CD4-positive, alpha-beta T cell treated with Interleukin-4 for 1 hour (primary cell): ENCODE measurements at places on chromosomes 6 and 20.

DNA sequence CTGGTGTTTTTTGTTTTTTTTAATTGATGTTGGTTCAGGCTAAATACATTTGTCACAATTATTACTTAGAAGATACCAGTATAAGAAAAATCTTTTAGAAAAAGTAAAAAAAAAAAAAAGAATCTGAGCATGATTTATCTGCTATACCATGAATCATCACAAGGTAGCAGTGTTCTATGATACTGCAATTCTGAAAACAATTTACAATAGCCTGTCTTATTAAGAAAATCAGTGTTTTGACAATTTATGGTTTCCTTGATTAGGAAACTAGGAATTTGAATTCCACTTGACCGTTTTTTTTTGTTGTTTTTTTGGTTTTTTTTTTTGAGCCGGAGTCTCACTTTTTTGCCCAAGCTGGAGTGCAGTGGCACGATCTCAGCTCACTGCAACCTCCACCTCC lies 9.3 kb upstream of the MAK start:
- DNase-seq = no peak

DNA sequence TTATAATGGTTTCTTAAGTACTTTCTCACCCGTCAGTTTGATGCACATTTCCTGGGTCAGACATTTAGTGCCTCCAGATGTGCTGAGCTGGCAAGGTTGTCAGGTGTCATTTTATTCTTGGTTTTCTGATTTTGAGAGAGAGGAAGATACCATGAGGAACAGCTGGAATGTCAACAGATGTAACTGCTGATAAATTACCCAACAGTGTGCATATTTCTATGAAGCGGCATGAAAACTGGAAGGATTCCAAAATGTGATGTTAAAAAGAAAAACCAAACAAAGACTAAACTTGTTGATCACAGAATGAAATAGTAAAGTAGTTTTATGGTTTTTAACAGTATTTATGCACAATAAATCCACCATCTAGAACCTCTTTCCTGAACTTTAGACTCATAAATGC lies 447.3 kb downstream of the HDGFL1 start:
- no peak for DNase-seq

DNA sequence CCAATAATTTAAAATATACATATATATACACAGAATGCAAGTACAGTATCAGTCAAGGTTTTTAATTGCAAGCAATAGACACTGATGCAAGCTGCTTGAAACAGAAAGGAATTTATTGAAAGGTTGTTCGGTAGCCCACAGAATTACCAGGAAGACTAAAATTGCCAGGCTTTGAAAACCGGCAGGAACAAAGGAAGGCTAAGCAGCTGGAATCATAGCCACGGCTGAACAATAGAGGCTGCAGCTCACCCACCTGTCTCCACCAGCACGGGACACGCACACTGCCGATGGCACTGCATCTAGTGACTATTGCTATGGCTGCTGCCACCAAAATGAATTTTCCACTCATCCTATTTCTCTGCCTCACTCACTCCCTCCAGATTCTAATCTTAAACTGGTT lies 22.0 kb upstream of the L3MBTL3 start:
- no peak for DNase-seq

DNA sequence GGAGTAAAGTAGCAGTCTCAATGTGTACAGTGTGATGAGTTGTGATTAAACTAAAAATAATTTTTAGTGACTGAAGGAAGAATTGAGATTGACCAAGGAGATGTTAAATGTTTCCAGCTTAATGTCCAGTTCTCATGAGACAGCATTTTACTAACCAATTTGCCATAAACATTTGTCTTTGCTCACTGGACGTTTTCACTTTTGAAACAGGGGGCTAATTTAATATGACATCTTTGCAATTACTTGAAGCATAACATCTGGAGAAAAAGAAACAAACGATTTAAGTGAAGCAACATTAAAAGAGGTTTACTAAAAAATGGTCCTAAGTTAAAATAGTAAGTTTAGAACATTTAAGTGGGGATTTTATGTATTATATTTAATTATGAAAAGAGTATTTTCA lies 443.8 kb downstream of the BCKDHB start:
- no peak for DNase-seq

- DNase-seq = no peak
Measured at GRCh38 chr6:90488816-90489215, 98.1 kb downstream of the MAP3K7 start.

GRCh38 chr6:18076231-18076630 lies 46.2 kb downstream of the NHLRC1 start:
- no peak for DNase-seq

DNA sequence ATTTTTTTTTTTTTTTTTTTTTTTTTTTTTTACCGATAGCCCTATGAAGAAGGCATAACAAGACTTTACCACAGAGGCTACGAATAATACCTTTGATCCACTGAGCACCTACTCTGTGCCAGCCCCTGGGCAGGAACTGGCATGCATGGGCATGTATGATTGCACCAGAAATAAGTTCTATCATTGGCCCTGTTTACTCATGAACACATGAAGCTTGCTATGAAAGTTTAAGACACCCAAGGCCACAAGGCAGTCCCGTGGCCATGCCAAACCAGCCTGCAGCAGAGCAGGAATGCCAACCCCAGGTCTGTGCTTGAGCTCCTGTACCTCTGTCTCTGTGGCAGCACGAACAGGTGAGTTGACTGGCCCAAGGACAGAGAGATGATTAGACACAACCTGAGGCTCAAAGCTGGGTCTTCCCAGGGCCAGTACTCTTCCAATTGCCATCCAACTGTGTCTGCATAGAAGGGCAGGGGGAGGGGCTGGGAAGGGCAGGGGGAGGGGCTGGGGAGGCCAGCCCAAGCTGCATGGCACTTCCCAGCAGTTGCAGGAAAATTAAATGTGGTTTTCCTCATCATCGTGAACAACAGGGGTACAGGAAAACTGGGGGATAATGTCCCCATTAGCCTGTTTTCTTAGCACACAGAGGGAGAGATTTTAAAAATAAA lies 63.5 kb downstream of the LRFN2 start:
- no peak for DNase-seq

GRCh38 chr20:48685300-48685699 lies 142.5 kb downstream of the PREX1 start:
- no peak for DNase-seq

- no peak for DNase-seq
Measured at GRCh38 chr6:37618916-37619590, 78.6 kb downstream of the MDGA1 start.

GRCh38 chr6:139380168-139380567 lies 5.7 kb upstream of the CITED2 start:
- DNase-seq = no peak

DNA sequence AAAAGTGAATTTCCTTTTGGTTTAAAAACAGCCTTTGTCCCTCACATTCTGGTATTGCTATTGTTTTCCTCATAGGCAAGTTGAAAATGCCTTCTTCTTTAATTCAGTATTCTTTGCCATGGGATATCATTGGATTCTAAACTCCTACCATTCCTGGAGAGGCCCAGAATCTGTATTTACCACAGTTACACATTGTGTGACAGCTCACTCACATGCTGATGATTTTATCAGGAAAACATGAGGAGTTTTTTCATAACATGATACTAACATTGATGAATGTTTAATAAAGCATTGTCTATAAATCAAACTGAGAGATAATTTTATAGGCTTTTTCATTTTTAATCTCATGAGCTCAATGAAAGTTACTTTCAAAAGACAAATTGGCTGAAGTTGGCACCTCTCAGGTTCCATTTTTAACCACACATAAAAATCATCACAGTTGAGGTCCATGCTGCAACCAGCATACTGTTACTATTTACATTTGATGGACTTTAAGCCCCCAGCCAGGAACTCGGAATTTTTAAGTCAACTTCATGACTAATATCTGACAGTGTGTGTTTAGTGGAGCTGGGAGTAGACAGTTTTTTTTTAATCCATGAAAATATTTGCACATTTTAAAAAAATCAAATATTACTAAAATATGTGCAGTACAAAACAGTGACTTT lies 82.8 kb downstream of the FAM83B start:
- DNase-seq = no peak

DNA sequence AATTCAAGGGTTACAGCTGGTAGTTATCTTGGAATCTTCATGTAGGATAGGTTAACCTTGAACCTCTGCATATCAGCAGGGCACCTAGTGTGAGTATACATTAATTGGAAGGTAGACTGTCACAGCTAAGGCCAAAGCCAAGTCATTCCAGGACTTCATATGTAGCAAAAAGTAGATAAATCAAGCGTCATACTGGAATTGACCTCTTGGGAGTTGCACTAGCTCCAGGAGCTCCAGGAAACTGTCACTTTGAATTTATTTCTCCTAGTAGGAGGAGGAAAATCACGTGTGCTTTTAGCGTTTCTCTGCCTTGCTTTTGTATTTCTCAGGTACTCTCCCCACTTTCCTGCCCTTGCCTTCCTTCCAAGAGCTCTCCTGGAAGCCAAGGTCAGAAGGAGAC lies 30.3 kb downstream of the RIPOR2 start:
- DNase-seq = no peak

DNA sequence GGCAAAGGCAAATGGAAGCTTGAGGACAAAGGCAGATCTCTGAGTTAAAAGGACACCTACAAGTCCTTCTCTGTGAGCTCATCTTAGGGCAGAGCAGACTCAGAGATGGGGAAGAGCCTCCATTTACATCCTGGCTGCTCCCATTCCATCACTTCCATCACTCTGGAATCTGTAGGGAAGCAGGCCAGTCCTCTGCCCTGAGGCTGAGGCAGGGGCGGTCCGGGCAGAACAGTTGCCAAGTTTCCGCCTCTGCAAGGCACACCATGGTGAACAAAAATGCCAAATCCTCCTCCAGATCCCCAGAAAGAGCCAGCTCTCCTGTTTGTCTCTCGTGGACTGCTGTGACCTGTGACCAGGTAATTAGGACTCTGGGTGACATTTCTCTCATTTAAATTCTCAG lies 209.6 kb upstream of the SSTR4 start:
- no peak for DNase-seq

- no peak for DNase-seq
Measured at GRCh38 chr20:479487-479886, 17.2 kb upstream of the TBC1D20 start.

GRCh38 chr20:16672299-16672698 lies 57.5 kb upstream of the SNRPB2 start:
- no peak for DNase-seq

DNA sequence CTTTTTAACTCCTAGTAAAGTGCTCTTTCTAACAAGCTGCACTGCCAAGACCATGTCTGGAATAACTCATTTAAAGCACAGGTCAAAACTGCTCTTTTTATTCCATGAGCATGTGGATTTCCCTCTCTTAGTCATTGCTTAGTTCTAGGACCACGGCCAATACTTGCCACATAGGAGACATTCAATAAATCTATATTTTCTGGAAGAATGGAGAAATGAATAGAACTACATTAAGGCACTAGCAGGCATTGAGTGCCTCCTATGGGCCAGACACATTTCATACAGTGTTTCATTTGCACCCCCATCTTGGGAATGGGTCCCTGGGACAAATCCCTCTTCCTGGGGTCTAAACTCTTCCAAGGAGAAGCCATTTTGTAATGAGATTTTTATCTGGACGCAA lies 552.8 kb upstream of the CITED2 start:
- no peak for DNase-seq

GRCh38 chr6:84416043-84416657 lies 188.7 kb upstream of the CEP162 start:
- DNase-seq = no peak

GRCh38 chr6:125253881-125254280 lies 47.9 kb downstream of the HDDC2 start:
- DNase-seq = no peak
